ENCODE measurements at places on chromosomes 11 and 22. TPM values are rescaled to one million over a fixed set of nuclear protein-coding genes. Genes with fewer than 3 reads are reported as not detected.

- no peak for DNase-seq
Measured at GRCh38 chr22:43296276-43296902, 46.8 kb downstream of the SCUBE1 start.

DNA sequence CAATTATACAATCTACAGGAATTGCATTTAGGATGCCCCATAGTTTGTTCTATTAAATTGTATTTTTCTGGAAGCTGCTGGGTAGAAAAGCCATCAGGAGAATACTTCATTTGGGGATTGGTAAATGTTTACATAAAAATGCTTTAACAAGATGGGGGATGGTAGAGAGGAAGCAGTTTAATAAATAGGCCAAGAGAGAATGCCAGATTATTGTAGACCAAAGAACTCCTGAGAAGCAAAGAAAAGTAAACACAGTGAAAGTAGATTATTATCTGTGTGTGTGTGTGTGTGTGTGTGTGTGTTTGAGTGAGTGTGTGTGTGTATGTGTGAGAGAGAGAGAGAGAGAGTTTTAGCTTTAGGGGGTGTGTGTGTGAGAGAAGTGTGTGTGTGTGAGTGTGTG lies 820.4 kb upstream of the CCDC90B start:
- DNase-seq, result no peak

GRCh38 chr11:6563121-6563619 lies 40.2 kb downstream of the RRP8 start:
- DNase-seq, result no peak

DNA sequence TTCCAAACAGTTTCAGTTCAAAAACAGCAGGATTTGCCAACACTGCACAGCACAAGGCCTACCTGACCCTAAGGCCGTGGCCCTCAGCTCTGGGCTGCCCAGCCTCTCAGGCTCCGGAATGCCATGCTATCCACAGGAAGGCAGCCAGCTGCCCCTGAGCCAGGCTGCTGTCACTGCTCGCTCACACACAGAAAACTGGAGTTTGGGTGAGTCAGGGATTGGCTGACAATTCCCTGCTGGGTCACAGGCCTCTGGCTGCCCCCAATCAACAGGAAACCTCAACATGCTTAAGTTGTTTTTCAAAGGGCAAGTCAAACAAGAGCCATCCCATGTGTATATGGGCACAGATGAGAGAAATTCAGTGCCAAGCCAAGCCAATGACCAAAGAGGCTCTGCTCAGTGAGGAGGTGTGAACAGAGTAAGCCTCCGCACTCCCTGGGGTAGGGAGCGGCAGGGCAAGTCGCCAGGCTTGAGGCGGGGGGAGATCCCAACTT lies 50.2 kb downstream of the RPL27A start:
- DNase-seq, result no peak

DNA sequence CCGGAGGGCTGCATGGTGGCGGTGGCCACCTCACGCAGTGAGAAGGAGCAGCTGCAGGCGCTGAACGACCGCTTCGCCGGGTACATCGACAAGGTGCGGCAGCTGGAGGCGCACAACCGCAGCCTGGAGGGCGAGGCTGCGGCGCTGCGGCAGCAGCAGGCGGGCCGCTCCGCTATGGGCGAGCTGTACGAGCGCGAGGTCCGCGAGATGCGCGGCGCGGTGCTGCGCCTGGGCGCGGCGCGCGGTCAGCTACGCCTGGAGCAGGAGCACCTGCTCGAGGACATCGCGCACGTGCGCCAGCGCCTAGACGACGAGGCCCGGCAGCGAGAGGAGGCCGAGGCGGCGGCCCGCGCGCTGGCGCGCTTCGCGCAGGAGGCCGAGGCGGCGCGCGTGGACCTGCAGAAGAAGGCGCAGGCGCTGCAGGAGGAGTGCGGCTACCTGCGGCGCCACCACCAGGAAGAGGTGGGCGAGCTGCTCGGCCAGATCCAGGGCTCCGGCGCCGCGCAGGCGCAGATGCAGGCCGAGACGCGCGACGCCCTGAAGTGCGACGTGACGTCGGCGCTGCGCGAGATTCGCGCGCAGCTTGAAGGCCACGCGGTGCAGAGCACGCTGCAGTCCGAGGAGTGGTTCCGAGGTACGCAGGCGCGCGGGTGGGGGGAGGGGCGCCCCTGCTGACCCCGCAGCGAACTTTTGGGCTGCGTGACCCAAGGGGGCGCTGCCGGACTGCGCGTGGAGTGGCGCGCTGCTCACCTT lies 670 bp downstream of the NEFH start:
- no peak for DNase-seq

DNA sequence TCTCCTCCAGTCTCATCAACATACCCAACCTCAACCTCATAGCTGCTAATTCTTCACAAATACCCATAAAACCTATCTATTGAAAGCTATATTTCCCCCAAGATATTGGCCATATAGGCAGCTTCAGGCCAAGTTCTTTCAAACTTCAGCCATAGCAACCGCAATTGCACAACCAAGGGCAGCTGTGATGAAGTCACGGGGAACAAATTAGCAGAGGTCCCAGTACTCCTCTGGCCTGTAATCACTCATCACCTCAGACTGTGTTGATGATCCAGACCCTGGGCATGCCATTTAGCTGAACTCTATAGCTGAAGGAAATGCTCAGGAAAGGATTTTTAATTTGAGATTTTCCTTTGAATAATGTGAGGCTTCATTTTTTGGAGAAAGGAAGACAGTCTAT lies 84.1 kb downstream of the SLC1A2 start:
- DNase-seq, result no peak

DNA sequence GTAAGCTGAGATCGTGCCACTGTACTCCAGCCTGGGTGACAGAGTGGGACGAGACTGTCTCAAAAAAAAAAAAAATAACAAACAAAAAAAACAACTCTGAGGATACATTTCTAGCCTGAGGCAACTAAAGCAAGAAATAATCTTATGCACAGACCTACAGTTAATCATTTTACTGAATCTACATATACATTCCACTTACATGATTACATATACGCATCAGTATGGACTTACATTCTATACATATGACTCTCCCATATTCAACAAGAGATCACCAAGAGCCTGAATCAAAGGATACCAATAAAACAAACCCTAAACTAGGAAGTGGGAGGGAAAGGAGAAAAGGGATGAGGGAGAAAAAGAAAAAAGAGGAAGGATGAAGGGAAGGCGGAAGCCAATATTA lies 1.1 kb downstream of the ALG8 start:
- no peak for DNase-seq

GRCh38 chr22:48926136-48926535 lies 901.5 kb downstream of the BRD1 start:
- no peak for DNase-seq

DNA sequence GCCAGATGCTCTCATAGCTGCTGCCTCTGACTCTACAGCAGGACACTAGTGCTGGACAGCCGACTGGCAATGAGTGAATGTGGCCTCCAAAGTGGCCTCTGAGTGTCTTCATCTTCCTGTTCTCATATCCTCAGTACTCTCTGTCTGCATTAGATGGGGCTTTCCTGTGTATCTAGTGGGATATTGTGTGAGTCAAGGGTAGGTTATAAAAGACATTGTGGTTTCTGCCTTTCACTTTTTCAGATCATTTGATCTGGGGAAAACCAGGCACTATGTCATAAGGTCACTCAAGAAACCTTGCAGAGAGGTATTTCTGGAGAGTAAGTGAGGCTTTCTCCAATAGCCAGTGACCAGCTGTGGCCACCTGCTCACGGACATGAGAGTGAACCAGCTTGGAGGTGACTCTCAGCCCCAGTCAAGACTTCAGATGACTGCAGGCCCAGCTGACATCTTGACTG lies 333.6 kb upstream of the NCAM1 start:
- no peak for DNase-seq

DNA sequence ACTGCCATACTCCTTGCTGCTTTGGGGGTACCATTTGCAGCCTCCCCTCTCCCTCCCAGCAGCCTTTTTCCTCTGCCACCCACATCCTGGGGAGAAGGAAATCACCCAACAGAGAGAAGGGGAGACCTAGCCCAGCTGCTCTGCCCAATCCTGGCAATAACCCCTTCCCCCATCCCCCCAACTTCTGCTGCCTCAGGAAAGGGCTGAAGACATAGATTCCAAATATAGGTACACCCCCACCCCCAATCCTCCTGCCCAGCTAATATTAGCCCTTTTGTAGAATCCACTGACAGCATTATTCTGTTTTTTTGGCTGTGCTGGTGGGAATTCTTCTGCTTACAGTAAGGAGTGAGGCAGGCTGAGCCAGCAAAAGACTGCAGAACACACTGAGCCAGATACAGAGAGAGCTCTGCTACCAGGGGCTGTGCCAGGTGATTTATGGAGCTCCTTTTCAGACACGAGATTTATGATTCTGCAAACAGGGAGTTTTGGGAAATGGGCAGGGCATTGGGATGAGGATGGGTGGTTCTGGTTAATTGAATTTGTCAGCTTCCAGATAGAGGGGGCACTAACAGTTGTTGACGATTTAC lies 164.0 kb downstream of the TENM4 start:
- DNase-seq, result no peak

DNA sequence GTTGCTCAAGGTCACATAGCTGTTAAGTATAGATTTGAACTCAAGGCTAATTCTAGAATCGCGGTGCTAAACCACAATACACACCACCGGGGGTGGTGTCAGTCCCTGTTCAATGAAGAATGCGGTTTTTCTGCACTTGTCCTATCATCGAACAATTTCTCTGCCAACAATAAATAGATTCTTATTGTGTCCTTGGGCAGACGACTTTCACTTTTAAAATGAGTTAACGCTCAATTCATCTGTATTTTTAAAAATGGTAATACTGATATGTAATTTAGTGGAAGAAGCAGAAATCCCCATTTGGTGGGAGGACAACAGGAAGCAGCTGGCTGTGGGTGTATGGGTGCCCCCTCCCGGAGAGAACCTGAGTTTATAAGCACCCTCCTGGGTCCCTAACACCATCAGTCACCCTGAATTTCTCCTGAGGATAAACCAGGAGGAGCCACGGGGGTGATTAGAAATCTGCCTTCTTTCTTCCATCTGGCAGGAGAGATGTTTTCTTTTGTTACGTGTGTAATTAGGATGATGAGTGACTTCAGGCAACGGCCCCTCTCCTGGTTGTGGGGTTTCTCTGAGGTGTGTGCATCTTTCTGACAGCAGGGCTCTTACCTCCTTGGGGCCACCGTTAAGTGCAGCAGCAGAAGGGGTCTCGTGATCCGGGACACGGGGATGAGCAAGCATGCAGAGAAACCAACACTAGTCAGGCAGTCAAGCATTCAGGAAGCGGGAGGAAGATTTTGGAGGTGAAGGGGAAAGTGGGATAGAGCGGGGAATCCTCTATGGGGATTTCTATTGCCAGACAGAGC lies 87.7 kb downstream of the GRAMD1B start:
- DNase-seq, result no peak

- DNase-seq, result no peak
Measured at GRCh38 chr22:38135133-38135706, 24.7 kb upstream of the BAIAP2L2 start.

GRCh38 chr22:17237038-17237668 lies 17.9 kb upstream of the ADA2 start:
- DNase-seq, result no peak

GRCh38 chr22:21018314-21018713 lies 3.3 kb downstream of the P2RX6 start:
- DNase-seq, result no peak

DNA sequence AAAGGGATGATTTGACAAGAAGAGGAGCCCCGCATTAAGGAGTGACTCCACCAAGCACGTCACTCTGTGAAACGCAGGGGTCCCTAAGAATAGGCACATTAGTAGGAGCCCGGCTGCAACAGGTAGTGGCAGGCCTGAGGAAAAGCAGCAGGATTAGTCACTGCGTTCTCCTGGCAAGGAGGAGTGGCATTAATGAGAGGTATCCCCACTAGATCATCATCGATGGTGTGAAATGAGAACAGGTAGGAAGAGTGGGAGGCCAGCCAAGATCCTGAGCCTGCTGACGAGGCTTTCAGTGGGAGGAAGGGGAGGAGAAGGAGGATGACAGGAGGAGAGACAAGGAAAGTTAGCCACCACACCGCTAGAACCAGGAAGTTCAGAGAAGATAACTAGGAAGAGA lies 38.6 kb downstream of the NRXN2 start:
- DNase-seq, result no peak

DNA sequence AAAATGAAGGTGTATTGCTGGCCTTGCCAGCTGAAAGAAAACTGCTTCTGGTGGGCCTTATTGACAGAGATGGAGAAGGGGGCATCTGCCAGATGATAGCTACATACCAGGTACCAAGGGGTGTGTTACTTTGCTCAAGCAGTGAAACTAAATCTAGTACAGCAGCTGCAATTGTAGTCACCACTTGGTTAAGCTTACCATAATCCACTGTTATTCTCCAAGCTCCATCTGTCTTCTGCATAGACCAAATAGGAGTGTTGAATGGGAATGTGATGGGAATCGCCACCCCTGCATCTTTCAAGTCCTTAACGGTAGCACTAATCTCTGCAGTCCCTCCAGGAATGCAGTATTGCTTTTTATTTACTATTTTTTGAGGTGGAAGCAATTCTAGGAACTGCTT lies 45.8 kb upstream of the LIN7C start:
- no peak for DNase-seq

DNA sequence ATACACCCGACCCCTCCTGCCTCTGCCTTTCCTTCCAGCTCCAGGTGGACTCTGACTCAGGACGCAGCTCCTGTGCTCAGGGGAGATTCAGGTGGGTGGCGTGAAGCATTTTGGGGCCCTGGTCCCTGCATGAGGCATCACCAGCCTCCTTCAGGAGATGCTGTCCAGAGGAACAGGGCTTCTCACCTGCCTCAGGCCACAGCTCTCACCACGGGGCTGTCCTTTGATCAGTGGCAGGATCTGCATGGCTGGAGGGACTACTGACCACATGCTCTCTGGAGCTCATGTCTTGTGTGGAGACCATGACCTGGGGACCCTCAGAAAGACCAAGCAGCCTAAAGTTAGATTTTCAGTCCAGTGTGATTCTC lies 58.8 kb downstream of the GGTLC2 start:
- DNase-seq, result no peak

DNA sequence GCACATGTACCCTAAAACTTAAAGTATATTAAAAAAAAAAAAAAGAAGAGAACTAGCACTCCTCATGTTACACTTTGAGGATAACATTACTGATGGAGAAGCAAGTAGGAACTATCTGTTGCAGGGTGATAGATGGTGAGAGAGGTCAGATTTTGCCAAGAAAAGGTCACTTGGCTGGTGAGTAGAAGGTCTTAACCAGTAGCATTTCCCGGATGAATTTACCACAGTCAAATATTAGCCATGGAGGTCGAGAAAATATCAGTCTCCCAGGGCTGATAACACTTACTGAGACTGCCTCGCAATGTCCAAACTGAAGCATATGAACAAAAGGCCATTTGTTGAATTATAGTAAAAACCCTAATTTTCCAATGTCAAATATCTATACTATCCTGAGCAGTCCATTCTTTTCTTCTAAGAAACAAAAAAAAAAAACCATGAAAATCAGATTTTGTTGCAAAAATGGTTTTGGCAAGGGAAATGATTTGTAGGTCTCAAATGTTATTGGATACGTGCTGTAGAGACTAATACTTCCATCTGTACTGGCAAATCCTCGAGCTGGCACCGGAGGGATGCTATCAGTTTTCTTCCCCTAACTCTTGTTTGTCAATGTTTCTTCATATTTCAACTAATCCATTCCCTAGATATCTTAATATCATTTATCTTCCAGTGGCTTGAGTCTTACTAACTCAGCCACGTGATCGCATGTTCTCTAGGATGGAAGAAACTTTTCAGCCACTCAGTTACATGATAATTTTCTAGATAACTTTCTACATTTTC lies 14.5 kb upstream of the BBOX1 start:
- DNase-seq, result no peak

Gene IGSF9B
- 1.0 TPM for total RNA-seq

Gene RIBC2
- total RNA-seq, result 0.69 TPM

Gene SHANK2
- 9.5 TPM for total RNA-seq

Gene TBX1
- not detected for total RNA-seq

Gene ZNF143
- total RNA-seq, result 17.8 TPM

Gene CHRM1
- total RNA-seq, result not detected

Gene IRAG1
- not detected for total RNA-seq

Gene GAL3ST3
- 2.3 TPM for total RNA-seq

Gene C22orf15
- 0.36 TPM for total RNA-seq

Gene UFD1
- 68.1 TPM for total RNA-seq

Data from epithelial cell of proximal tubule (primary cell).